ENCODE measurements at places on chromosomes 6 and 20.
A peak's percentile ranks its signal among the peaks of the same experiment; 100 is the strongest.

- DNase-seq, result no peak
Measured at GRCh38 chr20:35833241-35833640, 61.4 kb downstream of the PHF20 start.

DNA sequence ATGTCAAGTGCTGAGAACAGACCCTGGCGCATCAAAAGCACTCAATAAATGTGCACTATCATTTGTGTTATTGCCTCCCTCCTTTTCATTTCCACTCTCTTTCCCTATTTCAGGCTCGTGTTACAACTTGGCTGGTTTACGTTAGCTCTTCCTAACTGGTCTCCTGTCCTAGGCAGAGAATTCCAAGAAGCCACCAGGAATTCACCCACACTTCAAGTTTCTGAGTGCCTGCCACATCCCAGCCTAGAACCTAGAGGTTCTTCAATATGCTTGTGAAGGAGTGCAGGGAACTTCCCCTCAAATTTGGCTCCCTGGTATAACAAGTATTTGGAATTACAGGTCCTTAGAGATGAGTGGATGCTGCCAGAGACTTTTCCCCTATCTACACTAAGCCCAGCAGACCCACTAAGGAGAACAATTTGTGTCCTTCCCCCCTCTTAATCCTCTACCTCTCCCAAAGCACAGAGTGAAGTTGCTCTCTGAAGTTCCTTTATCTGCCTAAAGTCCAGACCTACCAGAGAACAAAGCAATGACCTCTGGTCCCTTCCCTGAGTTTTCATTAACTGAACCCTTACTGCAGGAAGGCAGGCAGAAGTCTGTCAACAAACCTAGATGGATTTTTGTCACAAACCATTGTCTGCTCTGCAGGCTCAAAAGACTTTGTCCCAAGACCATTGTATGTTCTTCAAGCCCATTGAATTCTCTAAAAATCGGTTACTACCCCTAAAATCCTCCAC, 201.6 kb upstream of the JARID2 start:
- DNase-seq, result no peak

- DNase-seq, result no peak
Measured at GRCh38 chr6:165606740-165607008, 56.4 kb downstream of the PDE10A start.

DNA sequence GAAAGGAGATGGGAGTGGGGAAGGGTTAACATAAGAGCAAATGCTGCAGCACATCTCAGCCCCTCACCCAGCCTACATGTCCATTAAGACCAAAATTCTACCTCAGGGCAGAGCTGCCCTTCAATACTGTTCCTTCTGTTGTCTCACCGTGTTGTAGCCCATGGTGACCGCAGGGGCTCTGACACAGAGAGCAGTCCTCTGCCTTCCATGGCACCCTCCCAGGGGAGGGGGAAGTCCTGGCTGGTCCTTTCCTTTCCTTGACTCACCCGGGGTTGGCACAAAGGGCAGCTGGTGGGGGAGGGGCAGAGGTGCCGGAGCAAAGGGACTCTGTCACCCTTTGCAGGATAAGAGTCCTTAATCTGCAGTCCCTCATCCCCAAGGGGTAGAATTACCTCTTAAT, 15.2 kb downstream of the NKX2-2 start:
- DNase-seq, result no peak

GRCh38 chr6:33772902-33773472, 15.9 kb downstream of the LEMD2 start:
- no peak for DNase-seq

DNA sequence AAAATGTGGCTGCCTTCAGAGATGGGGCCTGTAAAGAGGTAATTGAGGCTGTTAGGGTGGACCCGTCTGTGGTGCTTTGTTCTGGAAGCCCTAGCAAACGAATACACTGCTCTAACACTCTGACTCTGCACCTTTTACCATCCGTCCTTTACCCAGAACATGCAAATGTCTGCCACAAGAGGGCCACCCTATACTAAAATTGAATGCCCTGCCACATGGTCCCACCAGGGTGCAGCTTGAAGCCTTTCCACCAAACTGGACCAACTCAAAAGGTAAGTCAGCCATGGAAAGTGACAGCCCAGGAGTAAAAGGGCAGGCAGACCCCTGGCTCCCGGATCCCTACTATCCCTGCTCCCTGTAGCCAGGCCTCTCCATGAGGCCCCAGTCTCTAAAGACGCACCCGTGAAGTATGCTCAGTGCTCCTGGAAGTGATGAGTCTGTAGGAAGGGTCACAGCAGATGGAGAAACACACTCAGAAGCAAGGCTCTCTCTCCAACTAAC, 5.8 kb upstream of the BFSP1 start:
- no peak for DNase-seq

DNA sequence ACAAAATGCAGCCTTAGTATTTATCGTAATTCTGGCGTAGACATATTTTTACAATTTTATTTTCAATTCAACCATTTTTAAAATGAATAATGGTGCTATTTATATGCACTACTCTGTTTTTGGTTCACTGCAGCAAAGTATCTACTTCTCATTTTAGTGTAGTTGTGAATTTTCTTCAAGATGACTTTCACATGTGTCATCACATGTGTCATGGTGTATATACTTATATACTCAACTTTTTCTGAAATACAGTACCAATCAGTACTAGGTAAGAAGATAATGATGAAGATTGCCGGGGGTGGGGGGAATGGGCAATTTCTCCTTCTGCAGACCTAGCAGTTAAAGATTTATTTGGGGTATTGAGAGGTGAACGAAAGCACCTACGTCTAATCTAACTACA, 634.5 kb downstream of the PHF3 start:
- DNase-seq, result no peak

DNA sequence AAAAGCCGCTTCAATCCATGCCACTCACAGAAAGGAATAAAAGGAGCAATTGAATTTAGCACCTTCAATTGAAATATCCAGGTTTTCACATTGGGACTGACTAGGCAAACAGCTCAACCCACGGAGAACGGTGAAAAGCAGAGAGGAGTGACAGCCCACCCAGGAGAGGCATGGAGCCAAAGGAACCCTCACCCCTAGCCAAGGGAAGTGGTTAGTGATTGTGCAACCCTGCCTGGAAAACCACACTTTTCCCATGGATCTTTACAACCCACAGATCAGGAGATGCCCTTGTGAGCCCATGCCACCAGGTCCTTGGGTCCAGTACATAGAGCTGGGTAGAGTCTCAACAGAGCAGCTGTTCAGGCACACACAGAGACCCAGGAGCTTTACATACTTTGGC, 911.8 kb downstream of the EPHA7 start:
- no peak for DNase-seq

DNA sequence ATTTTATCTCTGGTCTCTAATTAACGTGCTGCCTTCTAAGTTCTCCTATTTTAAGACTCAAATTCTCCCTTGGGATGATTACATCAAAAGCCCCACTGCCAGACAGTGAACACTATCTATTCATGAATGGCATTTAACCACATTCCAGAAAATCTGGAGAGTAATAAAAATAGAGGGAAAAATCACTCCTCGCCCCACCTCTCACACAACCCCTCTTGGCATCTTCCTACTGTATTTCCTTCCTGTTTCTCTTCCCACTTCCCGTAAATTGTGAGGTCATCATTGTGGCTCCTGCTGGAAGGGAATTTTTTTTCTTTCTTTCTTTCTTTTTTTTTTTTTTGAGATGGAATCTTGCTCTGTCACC, 31.5 kb downstream of the RAB44 start:
- DNase-seq, result no peak

DNA sequence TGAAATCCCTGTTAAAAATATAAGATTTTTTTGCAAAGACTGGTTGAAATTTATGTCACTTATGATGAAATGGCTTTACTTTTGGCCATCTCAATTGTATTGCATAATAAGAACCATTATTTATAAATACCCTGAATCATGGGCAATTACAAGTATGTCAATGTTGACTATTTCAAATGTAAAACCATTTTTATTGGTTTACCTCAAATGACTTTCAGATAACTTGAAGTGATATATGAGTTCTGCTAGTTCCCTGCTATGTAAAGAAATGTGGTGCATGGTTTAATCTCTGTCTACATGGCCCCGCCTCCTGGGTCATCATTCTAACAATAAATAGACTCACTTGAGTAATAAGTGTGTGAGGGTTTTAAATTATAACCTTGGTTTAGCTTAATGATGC, 275.6 kb upstream of the PREP start:
- no peak for DNase-seq

- DNase-seq, result no peak
Measured at GRCh38 chr6:131362070-131362469, 211.0 kb upstream of the ARG1 start.

DNA sequence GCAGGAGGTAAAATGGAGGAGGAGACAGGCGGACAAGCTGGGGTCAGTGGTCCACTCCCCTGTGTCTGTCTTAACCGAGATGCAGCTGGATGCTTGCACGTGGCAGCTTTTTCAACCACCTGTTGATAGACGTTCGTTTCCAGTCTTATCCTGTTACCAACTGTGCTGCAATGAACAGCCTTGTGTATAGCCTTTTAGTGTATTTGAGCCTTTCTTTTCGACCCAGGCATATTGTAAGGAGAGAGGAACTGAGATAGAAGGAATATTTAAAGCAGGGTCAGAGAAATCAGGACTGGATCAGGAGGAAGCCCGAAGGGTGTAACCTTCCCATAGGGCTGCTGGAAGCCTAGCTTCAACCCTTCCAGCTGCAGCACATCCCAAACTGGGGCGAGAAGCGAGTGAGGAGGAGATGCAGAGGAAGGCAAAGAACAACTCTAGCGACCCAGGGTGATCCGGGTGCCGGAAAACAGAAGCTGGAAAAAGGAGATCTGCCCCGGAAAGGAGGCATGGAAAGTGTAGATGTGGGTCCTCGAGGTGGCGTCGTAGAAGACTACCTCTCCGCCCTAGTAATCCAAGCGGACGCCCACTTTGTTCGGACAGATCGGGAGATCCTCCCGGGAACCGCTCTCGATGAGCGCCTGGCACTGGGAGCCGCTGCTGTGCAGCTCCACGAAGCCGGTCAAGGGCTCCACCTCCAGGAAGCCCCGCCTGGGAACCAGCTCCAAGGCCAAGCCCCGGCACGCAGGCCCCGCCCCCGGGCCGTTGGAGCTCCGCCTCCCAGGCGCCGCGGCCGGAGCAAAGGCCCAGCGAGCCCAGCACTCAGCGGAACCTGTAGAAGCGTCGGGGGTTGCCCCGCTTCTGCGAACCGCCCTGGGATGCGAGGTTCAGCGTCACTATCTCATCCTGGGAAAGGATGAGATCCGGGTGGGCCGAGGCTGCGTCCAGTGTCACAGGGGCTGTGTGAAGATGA, 11.2 kb downstream of the TRIM31 start:
- DNase-seq, result no peak

DNA sequence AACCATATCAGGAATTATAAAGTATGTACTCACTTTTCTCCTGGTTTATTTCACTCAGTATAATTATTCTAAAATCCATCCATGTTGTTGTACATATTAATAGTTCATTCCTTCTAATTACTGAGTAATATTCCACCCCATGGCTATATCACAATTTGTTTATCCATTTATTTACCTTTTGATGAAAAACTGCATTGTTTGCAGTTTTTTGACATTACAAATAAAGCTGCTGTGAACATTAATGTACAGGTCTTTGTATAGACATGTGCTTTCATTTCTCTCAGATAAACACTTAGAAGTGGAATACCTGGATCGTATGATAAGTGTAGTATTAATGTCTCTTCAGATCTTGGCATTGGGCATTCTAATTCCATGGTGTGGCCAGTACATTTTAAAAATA, 4.2 kb downstream of the SLC17A3 start:
- DNase-seq, result no peak

DNA sequence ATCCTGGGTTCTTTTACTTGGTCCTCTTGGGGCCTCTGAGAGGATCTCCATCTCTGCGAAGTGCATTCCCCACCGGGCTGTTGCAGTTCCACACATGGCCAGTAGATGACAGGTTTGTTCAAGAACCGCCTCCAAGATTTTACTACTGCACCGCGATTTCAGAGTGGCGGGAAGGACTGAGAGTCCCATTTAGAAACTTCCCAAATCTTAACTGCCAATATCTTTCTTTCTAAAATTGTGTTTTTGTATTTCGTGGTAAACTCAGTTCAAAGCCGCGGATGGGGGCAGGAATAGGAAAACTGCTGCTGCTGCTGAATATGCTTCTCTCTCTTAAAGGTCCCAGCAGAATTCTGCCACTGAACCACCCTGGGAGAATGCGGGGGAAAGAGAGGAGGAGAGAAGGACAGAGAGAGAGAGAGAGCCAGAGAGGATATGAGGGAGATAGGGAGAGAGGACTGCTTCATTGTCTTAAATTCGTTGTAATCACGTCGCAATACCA, 8.6 kb upstream of the BTNL2 start:
- DNase-seq, result peak; percentile 7

DNA sequence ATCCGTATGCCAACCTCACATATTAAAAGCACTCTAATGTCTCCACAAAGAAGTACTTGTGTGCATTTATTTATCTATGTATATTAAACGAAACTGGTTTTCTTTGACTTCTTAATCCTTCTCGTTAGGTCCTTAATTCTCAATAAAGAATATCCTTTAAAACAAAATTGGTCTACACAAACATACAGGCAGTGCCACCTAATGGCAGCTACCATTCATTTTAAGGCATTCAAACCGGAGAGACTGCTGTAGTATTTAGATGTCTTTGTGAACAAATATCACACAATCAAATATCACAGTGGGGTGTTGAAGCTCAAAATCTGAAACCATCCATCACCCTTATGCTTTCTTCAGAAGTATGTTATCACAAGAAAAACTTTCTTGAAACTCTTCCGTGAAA, 96.6 kb upstream of the IRAK1BP1 start:
- DNase-seq, result no peak

DNA sequence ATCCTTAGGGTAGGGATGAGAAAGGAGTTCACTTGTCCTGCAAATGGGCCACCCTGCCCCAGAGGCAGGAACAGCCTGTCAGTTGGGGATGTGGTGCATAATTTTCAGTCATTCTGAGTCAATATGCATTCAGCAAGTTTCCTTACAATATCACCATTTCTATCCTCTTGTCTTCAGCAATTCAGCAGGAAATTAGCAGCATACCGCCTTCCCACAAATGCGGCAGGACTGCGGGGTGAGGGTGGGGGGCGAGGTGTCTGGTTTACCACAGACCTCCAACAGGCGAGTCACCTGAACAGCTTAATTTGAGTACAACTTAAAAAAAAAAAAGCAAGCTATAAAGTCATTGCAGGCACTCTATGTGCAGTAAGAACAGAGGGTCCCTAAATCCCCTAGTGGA, 126.8 kb downstream of the MAP3K7 start:
- no peak for DNase-seq

Measured in AG04449 (cell line).